ENCODE measurements at places on chromosomes 4 and X.

GRCh38 chrX:16867947-16868346, 2.2 kb downstream of the RBBP7 start:
- DNase-seq = no peak

DNA sequence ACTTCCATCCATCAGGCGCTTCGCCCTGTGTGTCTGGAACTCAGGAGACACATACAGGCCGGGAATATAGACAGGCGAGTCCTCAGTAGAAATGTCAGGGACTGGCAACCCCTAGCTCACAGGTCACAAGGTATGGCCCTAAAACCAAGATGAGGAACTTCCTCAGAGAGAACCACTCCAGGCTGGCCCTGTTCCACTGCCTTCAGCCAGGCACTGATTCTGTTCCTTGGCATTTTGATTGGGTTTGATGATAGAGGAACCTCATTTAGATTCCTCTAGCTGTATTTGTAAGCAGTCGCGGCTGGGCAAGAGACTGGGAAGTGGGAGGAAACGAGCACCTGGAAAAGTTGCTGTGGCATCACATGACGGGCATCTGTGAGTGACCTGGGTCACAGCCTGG, 8.1 kb downstream of the HPSE start:
- no peak for DNase-seq

DNA sequence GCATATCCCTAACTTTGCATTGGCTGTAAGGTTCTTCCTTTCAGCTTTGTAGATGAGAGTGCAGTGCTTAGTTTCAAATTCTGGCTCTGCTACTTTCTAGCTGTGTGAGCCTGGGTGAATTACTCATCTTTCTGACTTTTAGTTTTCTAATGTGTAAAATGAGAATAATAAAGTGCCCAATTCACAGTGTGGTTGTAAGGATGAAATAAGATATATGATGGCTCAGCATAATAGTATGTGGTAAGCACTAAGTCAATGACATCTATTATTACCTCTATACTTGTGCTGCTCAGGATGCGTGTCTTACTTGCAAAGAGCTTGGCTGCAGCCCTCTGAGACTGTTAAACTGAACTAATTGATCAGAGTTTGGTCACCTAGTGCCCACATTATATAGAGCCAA, 30.6 kb upstream of the ETNPPL start:
- DNase-seq = no peak

- DNase-seq = no peak
Measured at GRCh38 chr4:72900952-72901351, 168.6 kb downstream of the COX18 start.

DNA sequence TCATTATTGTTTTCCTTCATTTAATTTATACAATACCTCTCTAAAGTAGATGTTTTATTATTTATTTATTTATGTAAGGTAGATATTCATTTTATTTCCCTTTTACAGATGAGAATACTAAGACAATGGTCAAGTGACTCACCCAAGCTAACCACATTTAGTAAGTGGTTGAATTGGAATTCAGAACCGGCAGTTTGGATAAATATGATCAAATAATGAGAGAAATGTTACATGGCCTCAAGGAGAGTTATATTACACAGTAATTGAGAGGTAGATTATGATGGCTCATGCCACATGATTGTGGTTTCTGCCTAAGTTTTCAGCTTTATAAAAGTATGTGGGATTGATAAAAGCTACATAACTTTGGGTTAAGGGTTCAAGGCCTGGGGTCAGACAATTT, 239.4 kb upstream of the BOD1L1 start:
- DNase-seq = no peak

DNA sequence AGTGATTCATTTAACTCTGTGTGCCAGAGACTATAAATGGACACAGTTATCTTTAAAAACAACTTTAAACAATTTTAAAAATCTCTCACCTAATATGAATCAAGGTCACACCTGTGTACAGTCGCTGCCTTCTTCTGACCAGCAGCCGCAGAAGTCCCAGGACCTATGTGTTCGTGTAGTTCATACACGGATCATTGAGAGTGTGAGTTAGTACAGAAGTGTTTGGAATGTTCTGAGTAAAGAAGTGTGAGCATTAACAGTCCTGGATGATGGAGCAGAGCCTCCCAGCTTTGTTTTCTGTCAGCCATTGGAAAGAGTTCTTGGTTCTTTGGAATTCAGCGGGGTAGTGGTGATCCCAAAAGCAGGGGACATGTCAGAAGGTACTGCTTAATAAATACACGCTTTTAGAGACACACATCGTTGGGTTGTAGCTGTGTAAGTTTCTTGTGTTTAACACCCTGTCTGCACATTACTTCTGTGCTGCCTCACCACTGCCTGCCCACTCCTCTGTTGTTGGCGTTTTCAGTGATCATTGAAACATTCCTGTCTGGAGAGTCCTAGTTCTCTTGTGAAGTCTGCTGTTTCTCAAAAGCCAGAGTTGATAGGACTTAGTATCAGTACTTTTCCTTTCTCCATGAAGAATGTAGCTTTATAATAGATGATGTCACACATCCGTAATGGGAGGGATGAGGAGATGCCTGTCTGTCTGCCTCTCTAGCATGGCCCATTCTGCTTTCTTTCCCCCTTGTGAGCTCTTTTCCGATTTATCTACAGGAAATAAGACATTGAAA, 90.6 kb downstream of the PTTG2 start:
- DNase-seq = no peak

GRCh38 chrX:107298276-107298675, 91.9 kb downstream of the DNAAF6 start:
- DNase-seq = no peak

- DNase-seq = no peak
Measured at GRCh38 chrX:65866773-65867172, 173.1 kb downstream of the VSIG4 start.

GRCh38 chr4:94635177-94635576, 122.6 kb upstream of the BMPR1B start:
- no peak for DNase-seq

DNA sequence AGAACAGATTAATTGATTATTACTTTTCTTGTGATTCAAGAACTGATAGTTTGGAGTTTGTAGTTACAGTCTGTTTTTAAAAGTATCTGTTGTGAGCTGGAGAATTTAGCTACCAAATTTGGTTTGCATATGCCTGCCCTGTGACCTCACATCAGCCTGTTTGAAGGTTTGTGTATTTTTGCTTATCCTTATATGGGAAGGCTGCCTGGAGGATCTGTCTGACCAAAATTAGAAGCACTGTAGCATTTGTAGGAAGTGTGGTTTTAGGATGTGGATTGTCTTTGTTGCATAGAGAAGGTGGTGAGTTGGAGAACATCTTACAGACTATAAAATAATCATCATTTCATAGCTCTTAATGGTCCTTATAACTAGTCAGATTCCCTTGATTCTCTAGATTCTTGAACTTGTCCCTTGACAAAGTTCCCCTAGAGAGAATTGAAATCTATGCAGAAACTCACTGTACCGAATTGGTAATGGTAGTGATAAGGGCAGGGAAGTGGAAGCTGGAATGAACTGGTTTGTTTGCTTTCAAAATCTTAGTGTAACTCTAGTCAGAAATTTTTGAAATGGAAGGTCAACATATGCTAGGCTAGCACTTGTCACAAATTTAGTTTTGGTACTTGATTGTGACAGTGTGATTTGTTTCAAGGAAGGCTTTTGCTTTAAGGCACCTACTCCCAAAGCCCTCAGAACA, 57.3 kb downstream of the SH3BGRL start:
- DNase-seq = no peak

DNA sequence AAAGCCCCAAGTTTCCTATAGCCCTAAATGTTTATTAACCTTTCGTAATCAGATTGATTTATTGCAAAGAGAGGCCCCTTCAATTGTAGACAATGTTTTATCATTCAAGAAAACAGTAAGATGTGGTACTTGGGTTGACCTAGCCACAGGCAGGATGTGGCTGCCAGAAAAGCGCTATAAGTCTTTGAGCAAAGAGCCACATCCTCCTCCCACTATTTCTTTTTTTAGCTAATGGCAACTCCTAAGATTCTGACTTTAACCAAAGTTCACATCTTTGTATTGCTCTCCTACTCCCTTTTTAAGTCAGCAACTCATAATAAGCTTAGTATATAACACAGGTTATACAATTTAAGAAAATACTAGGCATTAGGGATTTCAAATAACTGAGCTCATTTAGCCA, 70.7 kb upstream of the PPP3CA start:
- peak; percentile 44 for DNase-seq

- DNase-seq = no peak
Measured at GRCh38 chr4:150680651-150681050, 98.7 kb downstream of the MAB21L2 start.

GRCh38 chrX:30373479-30373878, 64.3 kb upstream of the NR0B1 start:
- no peak for DNase-seq

DNA sequence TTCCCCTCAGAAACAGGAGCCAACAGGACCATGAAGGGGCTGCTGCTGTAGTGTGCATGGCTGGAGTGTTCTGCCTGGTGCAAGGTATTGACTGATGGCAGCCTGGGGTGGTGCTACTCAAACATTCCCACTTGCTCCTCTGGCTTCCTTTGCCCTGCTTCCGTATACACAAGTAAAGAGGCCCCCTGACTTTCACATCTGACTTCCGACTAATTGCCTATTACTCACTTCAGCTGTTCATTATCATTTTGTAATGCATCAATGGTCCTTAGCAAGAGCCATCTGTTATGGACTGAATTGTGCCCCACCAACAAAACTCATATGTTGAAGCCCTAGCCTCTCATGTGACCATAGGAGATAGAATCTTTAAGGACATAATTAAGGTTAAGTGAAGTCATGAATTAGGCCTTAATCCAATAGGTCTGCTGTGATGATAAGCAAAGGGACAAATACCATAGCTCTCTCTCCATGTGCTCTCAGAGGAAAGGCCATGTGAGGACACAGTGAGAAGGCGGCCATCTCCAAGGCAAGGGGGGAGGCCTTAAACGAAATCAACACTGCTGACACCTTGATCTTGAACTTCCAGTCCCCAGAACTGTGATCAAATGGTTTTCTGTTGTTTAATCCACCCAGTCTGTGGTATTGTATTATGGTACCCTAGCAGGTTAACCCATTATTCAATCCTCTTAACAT, 122.5 kb upstream of the CLNK start:
- no peak for DNase-seq

DNA sequence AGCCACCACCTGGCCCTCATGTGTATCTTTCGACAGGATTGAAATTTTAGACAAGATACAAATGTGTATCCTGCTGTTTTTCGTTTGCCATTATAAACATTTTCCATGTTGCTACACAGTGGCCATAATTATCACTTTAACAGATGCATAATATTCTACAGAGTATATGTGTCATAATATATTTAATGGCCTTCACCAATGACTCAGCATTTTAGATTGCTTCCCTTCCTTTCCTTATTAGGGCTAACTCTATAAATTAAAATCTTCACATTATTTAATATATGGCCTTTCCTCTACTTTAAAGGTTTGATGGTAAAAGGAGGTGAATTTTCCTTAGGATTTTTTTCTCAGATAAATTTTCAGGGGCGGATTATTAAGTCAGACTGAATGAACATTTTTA, 97.4 kb downstream of the HS6ST2 start:
- DNase-seq = no peak

- DNase-seq = no peak
Measured at GRCh38 chrX:154402622-154403127, 4.5 kb downstream of the RPL10 start.
